ENCODE measurements at places on chromosomes 3 and 15.

GRCh38 chr15:95763426-95763825 lies 567.1 kb upstream of the NR2F2 start:
- no peak for DNase-seq

DNA sequence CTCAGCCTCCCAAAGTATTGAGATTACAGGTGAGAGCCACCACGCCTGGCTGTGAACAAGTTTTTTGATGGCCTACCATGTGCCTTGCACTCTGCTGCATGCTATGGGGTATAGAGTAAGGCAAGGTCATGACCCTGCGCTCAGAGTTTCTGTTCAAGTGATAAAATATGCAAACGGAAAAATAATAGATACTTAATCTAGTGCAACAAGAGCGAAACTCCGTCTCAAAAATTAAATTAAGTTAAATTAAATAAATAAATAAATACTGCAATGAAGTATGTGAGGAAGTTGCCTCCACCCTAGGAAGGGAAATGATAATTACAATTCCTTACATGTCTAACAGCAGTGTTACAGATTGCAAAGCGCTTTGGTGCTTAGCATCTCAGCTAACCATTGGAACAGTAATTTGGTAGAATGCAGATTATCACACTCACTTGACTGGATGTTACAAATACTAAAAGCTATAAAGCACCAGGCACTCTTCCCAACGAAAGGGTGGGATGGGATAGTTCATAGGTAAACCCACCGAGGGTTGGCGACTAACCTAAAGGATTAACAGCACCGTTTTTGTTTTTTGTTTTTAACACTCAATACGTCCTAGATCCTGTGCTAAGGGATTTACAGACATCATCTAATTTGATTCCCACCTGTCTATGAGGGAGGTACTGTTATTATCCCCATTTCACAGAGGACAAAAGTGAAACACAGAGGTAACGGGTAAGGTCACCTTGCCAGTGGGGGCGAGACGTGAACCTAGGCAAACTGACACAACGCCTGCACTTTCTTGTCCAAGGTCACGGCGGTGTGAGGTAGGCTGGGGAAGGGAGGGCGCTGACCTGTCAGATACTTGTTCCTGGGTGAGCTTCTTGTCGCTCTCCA lies 793 bp upstream of the FANCD2 start:
- no peak for DNase-seq

GRCh38 chr15:46703020-46703861 lies 1014.1 kb upstream of the SEMA6D start:
- DNase-seq = no peak

DNA sequence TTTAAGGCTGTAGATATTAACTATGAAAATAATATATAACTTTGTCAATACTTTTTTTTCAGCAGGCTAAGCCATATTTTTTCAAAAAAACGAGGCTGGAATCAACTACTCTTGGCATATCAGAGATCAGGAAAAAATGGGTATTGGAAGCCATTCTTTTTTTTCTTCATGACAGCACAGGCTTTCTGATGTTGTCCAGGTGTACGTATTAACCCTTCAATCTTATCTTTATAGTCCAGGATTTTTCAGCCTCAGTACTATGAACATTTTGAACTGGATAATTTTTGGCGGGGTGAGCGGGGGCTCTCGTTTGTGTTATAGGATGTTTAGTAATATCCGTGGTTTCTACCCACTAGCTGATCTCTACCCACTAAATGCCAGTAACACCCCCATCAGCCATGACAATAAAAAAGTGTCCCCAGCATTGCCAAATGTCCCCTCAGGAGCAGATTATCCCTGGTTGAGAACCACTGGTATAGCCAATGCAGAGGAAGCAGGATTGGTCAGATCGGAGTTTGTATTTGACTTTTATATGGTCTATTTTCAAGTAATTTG lies 52.0 kb downstream of the PLCL2 start:
- DNase-seq = no peak
